ENCODE measurements at places on chromosomes 7 and 10. TPM values are rescaled to one million over a fixed set of nuclear protein-coding genes. Genes with fewer than 3 reads are reported as not detected.

GRCh38 chr10:92891885-92892690 is 43.8 kb downstream of the EXOC6 start:
- peak; percentile 34 for DNase-seq

DNA sequence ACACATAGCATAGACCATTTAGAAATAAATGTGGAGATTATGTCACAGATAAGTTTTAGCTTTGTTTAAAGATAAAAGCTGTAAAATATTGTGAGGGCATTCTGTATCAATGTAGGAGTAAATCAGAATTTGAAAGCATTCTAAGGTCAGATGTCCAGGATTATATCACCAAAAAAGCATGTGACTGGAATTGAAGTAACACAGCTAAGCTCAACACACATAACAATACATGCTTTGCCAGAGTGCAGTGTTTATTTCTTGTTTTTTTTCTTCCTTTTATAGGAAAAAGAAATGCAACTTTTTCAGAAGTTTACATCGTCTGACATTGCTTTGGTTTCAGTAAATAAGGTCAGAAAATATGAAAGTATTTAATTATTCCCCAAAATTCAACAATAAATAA is 183.4 kb downstream of the HTR7 start:
- DNase-seq, result no peak

GRCh38 chr10:17143055-17143690 is 13.6 kb upstream of the CUBN start:
- DNase-seq, result no peak

DNA sequence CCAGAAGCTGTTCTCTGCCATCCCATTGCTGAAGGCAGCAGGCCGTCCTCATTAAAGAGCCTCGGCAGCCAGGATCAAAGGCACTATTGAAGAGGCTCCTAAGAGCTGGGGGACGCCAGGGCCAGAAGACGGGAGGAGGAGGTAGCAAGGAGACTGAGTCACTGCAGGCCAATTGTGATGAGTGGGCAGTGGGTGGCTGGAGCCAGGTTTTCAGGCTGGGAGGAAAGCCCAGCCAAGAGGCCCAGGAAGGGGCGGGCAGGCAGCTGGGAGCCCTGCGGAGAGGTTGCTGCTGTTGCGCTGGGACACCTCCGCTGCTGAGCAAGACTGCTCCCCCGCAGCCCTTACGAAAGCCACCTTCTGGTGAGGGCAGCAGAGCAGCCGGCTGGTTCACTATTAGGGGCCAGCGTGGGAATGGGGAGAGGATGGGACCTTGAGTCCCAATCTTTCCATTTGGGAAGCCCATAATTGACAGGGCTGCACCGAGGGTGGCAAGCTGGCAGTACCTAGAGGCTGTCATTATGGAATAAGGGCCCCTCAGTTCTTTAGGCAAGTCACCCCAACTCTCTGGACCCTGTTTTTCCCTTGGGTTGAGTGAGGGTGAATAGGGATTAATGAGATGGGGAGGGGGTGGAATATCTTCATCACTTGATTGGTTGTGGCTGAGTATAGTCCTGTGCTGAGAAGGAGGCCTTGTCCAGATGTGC is 48.4 kb downstream of the UNC5B start:
- DNase-seq, result peak; percentile 72

- no peak for DNase-seq
These were observed 314.2 kb downstream of the ADRA2A start for GRCh38 chr10:111390813-111391563.

DNA sequence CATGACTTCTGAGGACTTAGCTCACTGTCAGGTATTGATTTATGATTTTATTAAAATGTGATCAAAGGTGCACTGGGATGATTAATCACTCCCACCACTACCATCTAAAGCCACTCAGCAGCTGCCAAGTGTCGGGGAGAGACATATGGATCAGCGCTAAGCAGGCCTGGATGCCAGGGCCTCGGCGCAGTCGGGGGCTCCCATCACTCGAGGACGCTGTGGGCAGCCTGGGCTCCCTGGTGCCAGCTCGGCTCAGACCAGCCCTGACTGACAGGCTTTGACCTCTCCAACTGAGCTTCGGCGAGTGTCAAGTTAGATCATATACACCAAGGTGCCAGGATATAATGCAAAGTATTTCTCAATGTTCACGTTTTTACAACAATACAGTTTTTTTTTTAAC is 267.7 kb downstream of the ACTR3B start:
- no peak for DNase-seq

Gene TDRD1
- 2.7 TPM for total RNA-seq

Gene PRRT4
- total RNA-seq, result 1.6 TPM

Gene DNAJC2
- 13.9 TPM for total RNA-seq

Gene ANXA8L1
- 1.2 TPM for total RNA-seq

Gene HOXA5
- total RNA-seq, result not detected

Gene RAMP3
- 36.0 TPM for total RNA-seq

Gene NPTX2
- 2.1 TPM for total RNA-seq

All from left ventricle myocardium superior (tissue), 1 donor.